ENCODE measurements at places on chromosomes 16 and 17. TPM values are rescaled to one million over a fixed set of nuclear protein-coding genes. Genes with fewer than 3 reads are reported as not detected.

BEAN1 gene
- not detected for total RNA-seq

MPP2 gene
- 0.85 TPM for total RNA-seq

DPH1 gene
- total RNA-seq, result 65.2 TPM

KRTAP1-1 gene
- not detected for total RNA-seq

PPP1R27 gene
- not detected for total RNA-seq

SLC13A5 gene
- not detected for total RNA-seq

KRT33B gene
- total RNA-seq, result not detected

MED9 gene
- 23.5 TPM for total RNA-seq

ZNF747 gene
- total RNA-seq, result 6.3 TPM

AURKB gene
- 2.1 TPM for total RNA-seq

RAC3 gene
- total RNA-seq, result 2.2 TPM

KRTAP9-1 gene
- total RNA-seq, result not detected

CSH2 gene
- total RNA-seq, result not detected

VWA3A gene
- total RNA-seq, result 0.35 TPM

NME1 gene
- total RNA-seq, result 15.0 TPM

FOXF1 gene
- total RNA-seq, result not detected

HS3ST2 gene
- total RNA-seq, result not detected

KRTAP3-1 gene
- not detected for total RNA-seq

CA4 gene
- not detected for total RNA-seq

FN3K gene
- 4.9 TPM for total RNA-seq

DOC2B gene
- total RNA-seq, result 0.20 TPM

BAIAP2 gene
- total RNA-seq, result 10.4 TPM

LGALS9B gene
- total RNA-seq, result 131 TPM

SERPINF2 gene
- total RNA-seq, result 0.84 TPM

IL17C gene
- 0.61 TPM for total RNA-seq

CLEC19A gene
- not detected for total RNA-seq

G6PC1 gene
- total RNA-seq, result not detected

CARD14 gene
- not detected for total RNA-seq

SRCIN1 gene
- total RNA-seq, result 0.50 TPM

RNF43 gene
- 1.1 TPM for total RNA-seq

SMIM22 gene
- total RNA-seq, result not detected

HLF gene
- total RNA-seq, result 0.59 TPM

HNF1B gene
- not detected for total RNA-seq

NLE1 gene
- 6.1 TPM for total RNA-seq

C16orf89 gene
- not detected for total RNA-seq

ABCA9 gene
- total RNA-seq, result 1.2 TPM

TP53TG3 gene
- total RNA-seq, result not detected

TUBD1 gene
- 8.4 TPM for total RNA-seq

FOXJ1 gene
- 0.36 TPM for total RNA-seq

DHRS13 gene
- 23.2 TPM for total RNA-seq

ALOX15 gene
- total RNA-seq, result not detected

P3H4 gene
- total RNA-seq, result 6.9 TPM

HSD11B2 gene
- total RNA-seq, result not detected

BMERB1 gene
- 6.7 TPM for total RNA-seq

IKZF3 gene
- total RNA-seq, result 139 TPM

TSC2 gene
- 197 TPM for total RNA-seq

LPCAT2 gene
- total RNA-seq, result 3.1 TPM

TBC1D3G gene
- total RNA-seq, result not detected

CDH13 gene
- not detected for total RNA-seq

SLFN14 gene
- 0.35 TPM for total RNA-seq

MGAT5B gene
- total RNA-seq, result not detected

ADAP2 gene
- total RNA-seq, result 6.6 TPM

CHD9NB gene
- 0.26 TPM for total RNA-seq

RUNDC1 gene
- 11.6 TPM for total RNA-seq
